Sigmoid colon (tissue), 7 donors: ENCODE measurements at places on chromosomes 3 and 15. TPM values are rescaled to one million over a fixed set of nuclear protein-coding genes. Genes with fewer than 3 reads are reported as not detected.

GRCh38 chr15:78454992-78455391 is 17.0 kb downstream of the IREB2 start:
- no peak for DNase-seq

DNA sequence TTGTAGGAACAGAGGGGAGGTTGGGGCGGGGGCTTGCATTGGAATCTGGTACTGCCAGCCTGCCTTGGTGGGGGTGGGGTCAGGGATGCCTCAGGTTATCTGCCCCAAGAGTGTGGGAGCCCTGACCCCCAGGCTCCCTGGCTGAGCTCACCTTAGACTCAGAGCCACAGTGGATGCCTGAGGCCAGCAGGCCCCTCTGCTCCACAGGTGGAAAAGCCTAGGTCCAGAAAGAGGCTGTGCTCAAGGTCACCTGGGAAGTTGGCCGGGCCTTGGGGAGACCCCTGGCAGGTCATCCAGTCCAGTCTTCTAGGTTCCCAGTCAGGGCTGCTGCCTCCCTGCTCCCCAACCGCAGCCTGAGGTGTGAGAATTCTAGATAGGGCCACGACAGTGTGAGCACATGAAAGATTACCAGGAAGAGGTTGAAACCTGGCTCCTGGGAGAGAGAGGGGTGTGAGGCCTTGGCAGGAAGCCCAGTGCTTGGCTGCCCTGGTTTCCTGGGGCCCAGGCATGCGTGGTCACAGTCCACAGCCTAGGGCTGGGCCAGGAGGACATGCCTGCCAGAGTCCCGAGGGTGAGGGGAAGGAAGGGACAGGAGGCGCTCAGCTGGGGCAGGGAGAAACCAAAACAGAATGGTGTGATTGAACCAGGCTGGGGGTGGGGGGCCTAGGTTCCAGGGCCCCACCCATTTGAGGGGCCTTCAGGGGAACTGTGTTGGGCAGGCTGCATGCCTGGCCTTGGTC is 4.9 kb downstream of the HDAC11 start:
- DNase-seq = peak; percentile 84

DNA sequence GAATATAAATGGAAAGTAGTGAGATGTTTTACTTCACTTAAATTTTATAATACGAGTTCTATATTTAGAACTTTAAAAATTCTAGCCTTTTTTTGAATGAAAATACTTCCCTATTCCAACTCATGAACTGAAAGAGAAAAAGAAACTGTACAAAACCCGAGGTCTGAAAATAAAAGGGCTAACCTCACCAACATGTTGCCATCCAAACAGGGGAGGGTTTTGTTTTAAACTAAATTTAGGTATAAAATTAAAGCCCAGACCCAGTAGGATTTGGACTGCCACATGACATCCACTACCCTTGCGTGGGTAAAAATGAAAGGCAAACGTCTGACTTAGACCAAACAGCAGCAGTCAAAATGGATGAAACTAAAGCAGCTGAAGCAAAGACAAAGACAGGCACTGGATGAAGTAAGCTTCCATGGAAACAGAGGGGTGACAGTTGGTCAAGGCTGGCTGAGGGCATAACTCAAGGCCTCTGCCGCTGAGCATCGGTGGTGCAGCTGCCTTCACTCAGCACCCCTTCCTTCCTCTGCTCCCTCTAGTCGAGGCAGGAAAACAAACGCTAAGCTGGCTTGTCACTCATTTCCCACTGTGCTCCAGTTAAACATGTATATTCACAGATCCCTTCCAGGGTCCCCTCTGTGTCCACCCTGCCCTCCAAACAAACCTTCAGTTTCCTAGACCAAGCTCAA is 58.1 kb downstream of the TM4SF4 start:
- no peak for DNase-seq

- DNase-seq = no peak
Measured at GRCh38 chr3:112230033-112230432, 64.0 kb downstream of the SLC9C1 start.

- DNase-seq = peak; percentile 56
Measured at GRCh38 chr3:134376786-134377426, 2.7 kb upstream of the AMOTL2 start.

GRCh38 chr3:51715977-51716294 is 9.1 kb downstream of the GRM2 start:
- DNase-seq = peak; percentile 55

The GNAT1 gene
- total RNA-seq = not detected

The MYO1E gene
- total RNA-seq = 21.0 TPM
